ENCODE measurements at places on chromosomes 1 and 21.

- no peak overlapping the region for H3K27ac ChIP-seq
- DNase-seq: no peak
- peak overlapping the region; percentile 74 for H3K4me3 ChIP-seq
- no peaks in the 10 kb centered on the region for H3K27me3 ChIP-seq
- peaks cover 5% of the 10 kb centered on the region for H3K36me3 ChIP-seq
Measured at GRCh38 chr1:9822897-9823692, 670 bp downstream of the CLSTN1 start.

DNA sequence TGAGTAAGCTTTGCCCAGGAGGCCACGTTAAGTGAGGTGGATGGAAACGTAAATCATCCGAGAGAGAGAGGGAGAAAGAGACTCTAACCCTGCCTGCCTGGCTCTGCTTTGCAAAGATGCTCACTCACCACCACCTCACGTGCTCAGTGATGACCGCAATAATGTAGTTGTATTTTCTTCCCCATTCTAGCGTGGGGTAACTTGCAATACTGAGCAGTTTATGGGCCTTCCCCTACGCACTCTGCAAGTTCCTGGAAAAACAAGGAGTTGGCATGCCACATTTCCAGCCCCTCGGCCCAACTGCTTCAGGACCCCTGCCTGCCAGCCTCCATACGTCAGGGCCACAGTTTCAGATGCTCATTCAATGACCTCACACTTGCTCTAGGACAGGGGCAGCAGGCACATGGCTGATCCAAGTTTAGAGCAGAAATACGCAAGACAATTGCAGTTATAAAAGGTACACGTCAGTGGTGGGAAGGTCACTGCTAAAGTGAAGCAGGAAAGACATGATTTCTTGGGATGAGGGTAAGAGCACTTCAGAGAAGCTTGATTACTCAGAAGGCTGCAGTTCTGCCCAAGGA lies 112.5 kb upstream of the RAB4A start:
- no peak overlapping the region for H3K4me3 ChIP-seq
- H3K4me1 ChIP-seq: no peaks in the 10 kb centered on the region
- no peaks in the 10 kb centered on the region for H3K27me3 ChIP-seq
- no peak for DNase-seq

- no peaks in the 10 kb centered on the region for H3K27me3 ChIP-seq
- H3K36me3 ChIP-seq: no peaks in the 10 kb centered on the region
- DNase-seq: no peak
- H3K4me3 ChIP-seq: no peak overlapping the region
Measured at GRCh38 chr1:55927702-55928290, 651.6 kb downstream of the PLPP3 start.

- peak; percentile 63 for DNase-seq
- no peaks in the 10 kb centered on the region for H3K36me3 ChIP-seq
- no peaks in the 10 kb centered on the region for H3K27me3 ChIP-seq
- peak overlapping the region; percentile 71 for H3K4me3 ChIP-seq
- H3K4me1 ChIP-seq: peaks cover 8% of the 10 kb centered on the region
Measured at GRCh38 chr1:101235696-101236515, 913 bp upstream of the S1PR1 start.

DNA sequence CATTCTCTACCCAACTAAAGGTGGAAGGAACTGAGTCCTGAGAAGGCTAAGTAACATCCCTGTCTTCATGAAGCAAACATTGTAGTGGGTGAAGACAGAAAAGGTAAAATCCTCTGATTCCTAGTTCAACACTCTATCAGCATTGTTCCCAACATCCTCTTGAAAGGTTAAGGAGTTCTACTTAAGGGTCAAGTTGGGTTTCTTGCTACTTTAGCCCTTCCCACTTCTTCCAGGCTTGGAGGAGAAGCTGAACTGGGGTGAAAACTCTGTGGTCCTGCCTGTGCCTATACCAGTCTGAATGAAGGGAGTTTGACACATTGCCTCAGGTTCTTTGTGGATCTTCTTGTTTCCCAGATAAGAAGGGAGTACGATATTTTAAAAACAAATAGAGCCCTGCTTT lies 54.1 kb downstream of the ATP2B4 start:
- H3K4me1 ChIP-seq: peaks cover 12% of the 10 kb centered on the region
- H3K36me3 ChIP-seq: peaks cover 12% of the 10 kb centered on the region
- DNase-seq: no peak
